ENCODE measurements at places on chromosomes 2 and 18.

- DNase-seq = no peak
Measured at GRCh38 chr2:23487735-23488492, 102.9 kb downstream of the KLHL29 start.

DNA sequence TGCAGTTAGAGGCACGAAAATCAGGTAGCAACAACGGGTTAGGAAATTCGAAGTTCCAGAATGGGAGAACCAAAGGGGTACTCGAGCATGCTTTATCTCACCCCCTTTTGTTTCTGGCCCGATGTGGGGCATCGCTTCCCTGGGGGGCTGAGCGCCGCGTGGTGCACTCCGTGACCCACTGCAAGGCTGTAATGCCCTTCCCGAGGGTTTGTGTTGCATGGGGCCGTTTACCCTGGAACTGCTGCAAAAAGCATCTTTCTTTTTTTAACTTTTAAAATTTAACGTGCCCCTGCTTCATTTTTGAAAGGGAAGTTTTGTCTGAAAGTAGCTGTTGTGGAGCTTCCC, 4.8 kb downstream of the GDF7 start:
- DNase-seq = no peak

GRCh38 chr18:36436387-36436786, 138.9 kb downstream of the FHOD3 start:
- DNase-seq = no peak

- no peak for DNase-seq
Measured at GRCh38 chr2:36915627-36916026, 50.7 kb downstream of the STRN start.

GRCh38 chr18:23850215-23850614, 161.0 kb downstream of the LAMA3 start:
- no peak for DNase-seq

DNA sequence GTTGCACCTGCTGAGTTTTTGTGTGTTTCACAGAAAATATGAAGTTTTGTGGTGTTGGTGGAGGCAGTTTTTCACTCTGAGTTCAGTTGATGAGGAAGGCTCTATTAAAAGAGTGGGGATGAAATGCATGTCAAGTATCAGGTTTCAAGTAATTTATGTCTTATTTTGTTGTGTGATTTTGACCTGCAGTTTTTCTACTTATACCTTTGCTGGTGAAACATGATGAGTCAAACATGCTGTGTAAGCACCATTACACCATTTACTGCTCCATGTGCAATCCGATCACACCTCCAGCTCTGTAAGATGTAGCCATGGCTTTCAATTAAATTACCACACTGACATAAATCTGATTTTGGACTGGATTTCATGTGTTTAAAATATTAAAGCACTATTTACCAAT, 174.5 kb upstream of the ZEB2 start:
- DNase-seq = no peak

DNA sequence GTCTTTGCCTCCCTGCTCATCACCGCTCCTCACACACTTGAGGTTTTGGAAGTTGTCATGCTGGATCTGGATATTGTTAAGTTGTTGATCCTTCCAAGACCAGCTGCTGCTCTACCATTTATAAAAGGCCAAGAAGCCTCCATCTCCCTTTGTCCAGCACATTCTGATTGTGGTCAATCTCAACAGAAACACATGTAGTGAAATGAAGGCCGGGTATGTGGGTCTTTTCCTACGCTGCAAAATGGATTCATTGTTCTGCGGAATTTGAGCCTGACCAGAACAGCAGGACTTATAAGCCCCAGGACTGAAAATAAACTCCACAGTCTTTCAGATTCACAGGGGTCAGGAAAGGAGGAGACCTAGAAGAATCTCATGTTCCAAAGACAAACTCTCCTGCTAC, 238.4 kb downstream of the CMPK2 start:
- DNase-seq = no peak

DNA sequence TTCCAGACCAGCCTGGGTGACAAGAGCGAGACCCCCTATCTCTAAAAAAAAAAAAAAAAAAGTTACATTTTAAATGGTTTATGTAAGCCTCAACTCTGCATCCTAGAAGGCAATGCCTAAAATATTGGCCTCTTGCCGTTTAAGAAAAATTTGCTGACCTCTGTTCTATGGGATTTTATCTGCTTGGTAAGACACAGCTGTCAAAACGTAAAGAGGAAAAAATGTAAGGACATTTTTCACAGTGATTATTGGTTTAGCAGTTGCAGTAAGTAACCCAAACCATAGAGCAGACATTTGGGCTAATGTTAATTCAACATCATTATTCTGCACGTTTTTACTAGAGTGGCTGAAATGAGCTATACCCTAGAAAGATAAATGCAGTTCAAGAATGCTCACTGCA, 14.4 kb upstream of the E2F6 start:
- DNase-seq = no peak

DNA sequence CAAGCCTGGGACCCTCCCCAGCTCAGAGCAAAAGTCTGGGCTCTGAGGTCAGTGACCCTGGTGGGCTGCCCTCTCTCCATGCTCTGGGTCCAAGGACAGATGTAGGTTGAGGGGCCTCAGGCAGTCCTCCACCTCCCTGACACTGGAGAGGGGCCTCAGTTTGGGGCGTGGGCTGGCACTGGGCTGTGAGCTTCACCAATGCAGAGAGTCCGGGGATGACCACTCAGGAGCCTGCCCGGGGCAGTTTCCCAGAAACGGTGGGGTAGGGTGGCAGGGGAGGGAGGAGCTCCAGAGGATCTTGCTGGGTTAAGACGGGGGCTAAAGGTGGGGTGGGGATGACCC, 40.5 kb upstream of the SMAD7 start:
- no peak for DNase-seq

DNA sequence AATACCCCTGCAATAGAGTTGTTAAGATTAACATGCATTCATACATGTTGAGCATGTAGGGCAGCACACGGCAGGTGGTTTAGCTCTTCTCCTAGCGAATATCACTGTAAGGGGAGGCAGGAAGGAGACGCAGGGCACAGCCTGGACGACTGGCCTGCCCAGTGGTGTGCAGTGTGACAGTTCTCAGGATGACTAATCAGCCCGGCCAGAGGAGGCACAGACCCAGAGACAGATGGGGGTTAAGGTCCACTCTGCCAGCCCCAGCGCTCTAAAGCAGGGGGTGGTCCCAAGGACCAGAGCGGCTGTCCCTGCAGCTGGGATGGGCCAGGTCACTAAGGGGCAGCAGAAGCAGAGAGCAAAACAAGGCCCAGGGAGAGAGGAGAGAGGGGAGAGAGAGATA, 63.7 kb downstream of the RNF152 start:
- DNase-seq = no peak

- no peak for DNase-seq
Measured at GRCh38 chr2:158129037-158129436, 27.4 kb downstream of the UPP2 start.

GRCh38 chr18:12314591-12315305, 6.7 kb downstream of the TUBB6 start:
- no peak for DNase-seq

DNA sequence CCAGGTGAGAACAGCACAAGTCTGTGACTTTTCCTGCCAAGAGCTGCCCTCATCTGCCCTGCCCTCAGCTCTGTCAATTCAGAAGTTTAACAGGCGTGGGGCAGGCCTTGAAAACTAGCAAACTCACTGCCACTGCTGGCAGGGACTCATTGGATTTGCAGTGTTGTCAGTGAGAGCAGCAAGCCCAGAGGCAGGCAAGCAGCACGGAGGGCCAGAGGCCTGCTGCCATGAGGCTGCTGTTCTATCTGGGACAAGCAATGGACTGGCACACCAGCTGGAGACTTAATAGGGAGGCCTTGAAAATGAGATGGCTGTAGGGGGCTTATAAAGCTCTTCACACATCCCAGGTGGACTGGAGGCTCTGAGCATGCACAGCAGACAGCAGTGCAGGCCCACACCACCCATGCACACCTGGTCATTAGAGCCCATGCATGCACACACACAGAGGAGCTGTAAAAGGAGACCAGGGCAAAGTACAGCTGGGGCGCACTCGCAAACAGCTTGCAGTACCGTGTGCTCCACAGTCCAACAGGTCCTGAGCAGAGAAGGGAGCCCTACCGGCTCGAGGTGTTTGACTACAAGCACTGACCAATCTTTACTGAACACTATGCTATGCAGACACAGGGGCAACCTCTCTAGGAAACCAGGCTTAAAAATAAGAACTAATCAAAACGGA, 28.7 kb downstream of the MGAT4A start:
- DNase-seq = no peak

DNA sequence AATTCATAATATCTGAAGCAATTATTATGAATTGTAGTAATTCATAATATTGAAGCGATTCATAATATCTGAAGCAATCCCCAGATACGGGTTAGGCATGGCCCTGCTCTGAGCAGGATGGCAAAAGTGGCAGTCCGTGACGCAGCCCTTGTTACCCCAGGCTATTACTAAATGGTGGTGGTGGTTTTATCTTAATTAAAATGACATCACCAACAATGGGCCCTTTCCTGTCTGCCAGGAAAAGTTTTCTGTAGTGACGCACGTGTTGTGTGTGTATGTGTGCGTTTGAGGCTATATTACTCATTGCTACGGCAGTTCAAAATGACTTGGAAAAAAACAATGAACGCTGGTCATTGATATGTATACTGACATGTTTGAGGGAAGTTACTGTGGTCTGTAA, 10.6 kb upstream of the MOCOS start:
- no peak for DNase-seq

GRCh38 chr2:48250943-48251342, 279.0 kb upstream of the STON1 start:
- no peak for DNase-seq

DNA sequence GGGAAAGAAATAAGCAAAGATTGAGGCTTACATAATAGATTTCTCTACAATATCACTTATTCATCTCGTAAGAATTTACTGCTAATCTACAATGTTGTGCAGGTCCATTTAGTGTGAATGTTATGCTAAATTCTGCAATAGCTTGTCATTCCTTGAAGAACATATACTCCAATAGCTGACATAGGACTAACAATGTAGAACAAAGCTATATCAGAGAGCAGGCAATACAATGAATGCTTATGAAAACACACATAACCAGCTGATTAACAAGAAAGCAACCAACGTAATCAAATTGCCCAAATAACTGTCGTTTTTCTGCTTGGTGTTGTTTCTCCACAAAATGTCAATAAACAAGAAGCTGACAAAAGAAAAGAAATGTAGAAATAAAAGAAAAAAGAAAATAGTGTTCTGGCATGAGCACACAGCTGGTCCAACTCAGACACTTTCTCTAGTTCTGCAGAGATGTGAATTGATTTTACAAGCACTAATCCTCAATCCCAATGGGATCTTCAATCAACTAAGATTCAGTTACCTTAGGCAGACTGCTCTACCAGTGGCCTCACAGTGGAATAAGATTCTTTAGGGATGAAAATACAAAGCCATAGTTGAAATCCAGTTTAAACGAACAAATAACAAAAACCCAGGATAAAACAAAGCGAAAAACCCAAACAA, 1024.7 kb upstream of the PIK3C3 start:
- DNase-seq = no peak

DNA sequence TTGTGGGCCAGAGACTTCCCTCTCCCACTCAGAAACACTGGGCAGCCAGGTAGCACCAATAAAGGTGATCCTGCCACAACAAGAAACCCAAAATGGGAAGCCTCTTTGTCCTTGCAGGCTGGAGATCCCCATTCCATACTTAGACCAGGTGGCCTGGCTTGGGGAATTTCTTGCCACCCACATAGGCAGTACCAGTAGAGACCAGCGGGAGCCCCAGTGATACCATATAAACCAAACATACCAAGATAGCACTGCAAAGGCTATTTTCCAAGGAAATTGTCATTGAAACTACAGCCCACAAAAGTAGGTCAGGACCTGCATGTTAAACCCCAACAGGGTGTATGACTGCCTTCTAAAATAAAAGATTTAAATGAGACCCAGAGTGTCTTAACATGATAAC, 171.6 kb downstream of the DIS3L2 start:
- DNase-seq = no peak

Measured in NCI-H1092 (cell line).